ENCODE measurements at places on chromosomes 11 and 22.
A peak's percentile ranks its signal among the peaks of the same experiment; 100 is the strongest.

GRCh38 chr11:32079553-32079952, 11.3 kb upstream of the RCN1 start:
- DNase-seq, result no peak

- peak; percentile 79 for DNase-seq
These were observed 11.8 kb downstream of the TIGD3 start for GRCh38 chr11:65366340-65366773.

GRCh38 chr11:34632105-34632791, 11.4 kb downstream of the EHF start:
- no peak for DNase-seq

GRCh38 chr22:42360348-42360747, 71.9 kb downstream of the NFAM1 start:
- no peak for DNase-seq

GRCh38 chr11:64092111-64092760, 56.5 kb downstream of the FLRT1 start:
- no peak for DNase-seq

GRCh38 chr22:46561435-46561905, 24.1 kb upstream of the CELSR1 start:
- no peak for DNase-seq

- no peak for DNase-seq
These were observed 12.1 kb upstream of the LRRC32 start for GRCh38 chr11:76682684-76683083.

GRCh38 chr11:31797190-31798056, 13.7 kb downstream of the PAX6 start:
- DNase-seq, result no peak

DNA sequence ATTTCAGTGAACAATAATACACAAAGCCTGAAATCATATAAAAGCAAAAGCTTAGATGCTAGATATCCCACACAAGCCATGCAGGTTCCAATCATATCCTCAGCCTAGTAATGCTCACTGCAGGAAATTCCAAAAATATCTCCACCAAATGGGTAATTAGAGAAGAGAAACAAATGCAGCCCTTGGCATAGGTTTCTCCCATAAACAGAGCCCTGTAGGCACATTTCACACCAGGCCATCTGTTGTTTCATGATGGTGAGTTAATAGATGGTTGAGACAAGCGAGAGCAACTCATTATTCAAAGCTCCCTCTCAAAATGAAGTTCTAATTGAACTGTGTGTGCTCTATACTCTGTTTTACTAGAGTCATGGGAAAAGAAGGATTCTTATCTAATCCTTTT, 154.6 kb upstream of the TRPC6 start:
- no peak for DNase-seq

DNA sequence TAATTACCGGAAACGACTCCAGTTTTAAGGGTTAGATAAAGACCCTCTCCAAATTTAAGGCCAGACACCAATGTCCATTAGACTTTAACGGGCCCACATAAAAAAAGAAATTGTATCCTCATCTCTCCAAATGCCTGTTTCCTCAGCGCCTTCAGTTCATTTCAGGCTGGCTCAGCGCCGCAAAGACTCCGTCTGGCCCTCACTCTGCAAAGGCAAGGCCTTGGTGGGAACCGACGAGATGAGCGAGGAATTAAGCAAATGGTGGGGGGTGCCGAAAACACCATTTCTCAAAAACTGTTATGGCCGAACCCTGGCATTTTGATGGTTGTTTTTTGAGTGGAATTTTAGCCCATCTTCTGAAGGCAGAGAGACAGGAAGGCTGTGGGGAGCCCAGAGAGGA, 15.7 kb downstream of the MN1 start:
- no peak for DNase-seq

- DNase-seq, result no peak
These were observed 22.7 kb downstream of the KCNQ1OT1 start for GRCh38 chr11:2677127-2677526.

DNA sequence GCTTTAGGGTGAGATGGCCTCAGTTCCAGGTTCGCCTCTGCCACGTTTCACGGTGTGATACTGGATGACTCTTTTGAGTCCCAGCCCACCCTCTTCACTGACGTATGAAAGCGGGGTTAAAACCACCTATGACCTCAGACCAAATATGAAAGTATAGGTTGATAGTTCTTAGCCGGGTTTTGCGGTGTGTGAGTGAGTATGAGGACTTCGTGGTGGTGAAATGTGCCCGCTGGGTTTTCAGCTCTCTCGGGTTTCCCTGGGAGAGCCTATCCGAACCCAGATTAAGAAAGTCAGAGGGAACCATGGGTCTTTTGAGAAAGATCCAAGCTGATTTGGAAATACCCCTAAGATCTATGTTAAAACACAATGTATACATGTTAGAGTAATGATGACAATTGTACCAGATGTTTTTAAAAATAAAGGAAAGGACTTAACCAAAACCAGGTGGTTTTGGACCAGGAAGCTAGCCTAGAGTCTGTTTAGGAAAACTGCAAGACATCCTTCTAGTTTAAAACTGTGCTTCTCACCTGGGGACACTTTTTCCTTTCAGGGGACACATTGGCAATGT, 25.8 kb upstream of the ST3GAL4 start:
- no peak for DNase-seq

DNA sequence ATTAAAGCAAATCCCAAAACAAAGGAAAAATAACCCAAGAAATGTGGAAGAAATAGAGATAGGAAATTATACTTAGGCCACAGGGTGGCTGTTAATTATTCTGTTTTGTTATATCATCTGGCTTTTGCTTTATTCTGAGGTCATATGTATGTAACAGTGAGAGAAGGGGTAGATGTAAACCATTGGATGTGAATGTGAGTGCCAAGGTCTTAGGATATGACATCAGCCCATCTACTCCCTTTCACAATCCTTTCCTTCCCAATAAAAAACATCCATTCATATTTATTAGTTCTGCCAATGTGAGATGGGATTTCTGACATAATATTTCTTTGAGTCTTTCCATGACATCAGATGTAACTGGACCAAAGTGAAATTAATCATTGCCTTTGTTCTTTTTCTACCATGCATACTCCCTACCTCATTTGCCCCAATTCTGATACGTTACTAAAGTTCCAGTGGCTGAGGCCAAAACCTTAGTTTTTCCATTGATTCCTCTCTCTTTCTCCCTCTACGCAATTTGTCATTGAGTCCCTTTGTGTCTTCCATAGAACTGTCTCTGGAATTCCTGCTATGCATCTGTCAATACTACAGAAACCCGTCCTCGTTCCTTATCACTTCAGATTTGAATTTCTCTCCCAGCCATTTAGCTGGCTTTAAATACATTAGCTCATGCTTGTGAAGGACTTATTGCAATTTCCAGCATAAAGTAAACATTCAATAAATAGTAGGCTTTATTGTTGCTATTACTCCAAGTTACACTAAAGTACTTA, 170.3 kb downstream of the ARHGAP42 start:
- no peak for DNase-seq

- DNase-seq, result no peak
These were observed 77.9 kb upstream of the WNT11 start for GRCh38 chr11:76284161-76284560.

DNA sequence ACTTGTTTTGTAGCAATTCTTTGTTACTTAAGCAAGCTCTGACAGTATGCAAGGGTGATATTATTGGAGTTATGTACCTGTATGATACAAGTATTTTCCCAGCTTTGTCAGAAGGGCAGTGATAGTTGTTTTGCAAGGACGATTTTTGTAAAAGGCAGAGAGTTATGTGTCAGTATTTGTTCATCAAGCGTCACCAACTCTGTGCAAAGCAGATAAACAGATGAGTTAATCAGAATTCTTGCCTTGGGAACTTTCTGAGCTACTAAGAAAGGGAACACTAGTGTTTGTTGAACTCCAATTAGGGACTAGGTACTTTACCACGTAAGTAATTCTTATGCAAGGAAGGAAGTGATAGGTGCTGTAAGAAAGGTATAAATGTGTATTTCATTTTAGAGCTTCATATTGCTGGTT, 1.4 kb downstream of the USP47 start:
- DNase-seq, result peak; percentile 73

- no peak for DNase-seq
These were observed 163.3 kb downstream of the CASP12 start for GRCh38 chr11:104734998-104735397.

DNA sequence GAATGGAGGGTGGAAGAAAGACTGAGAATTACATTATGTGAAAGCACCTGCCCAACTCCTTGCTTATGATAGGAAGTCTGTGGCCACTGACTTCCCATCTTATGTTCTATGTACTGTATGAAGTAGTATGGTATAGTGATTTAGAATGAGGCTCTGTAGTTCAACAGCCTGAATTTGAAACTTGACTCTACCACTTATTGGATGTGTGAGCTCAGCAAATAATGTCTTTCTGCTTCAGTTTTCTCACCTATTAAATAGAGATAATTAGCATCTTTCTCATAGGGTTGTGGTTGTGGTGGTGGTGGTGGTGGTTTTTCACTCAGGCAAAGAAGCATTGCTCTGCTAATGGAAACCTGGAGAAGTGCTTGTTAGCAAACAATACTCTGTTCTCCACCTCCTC, 121.6 kb downstream of the PAX6 start:
- no peak for DNase-seq

DNA sequence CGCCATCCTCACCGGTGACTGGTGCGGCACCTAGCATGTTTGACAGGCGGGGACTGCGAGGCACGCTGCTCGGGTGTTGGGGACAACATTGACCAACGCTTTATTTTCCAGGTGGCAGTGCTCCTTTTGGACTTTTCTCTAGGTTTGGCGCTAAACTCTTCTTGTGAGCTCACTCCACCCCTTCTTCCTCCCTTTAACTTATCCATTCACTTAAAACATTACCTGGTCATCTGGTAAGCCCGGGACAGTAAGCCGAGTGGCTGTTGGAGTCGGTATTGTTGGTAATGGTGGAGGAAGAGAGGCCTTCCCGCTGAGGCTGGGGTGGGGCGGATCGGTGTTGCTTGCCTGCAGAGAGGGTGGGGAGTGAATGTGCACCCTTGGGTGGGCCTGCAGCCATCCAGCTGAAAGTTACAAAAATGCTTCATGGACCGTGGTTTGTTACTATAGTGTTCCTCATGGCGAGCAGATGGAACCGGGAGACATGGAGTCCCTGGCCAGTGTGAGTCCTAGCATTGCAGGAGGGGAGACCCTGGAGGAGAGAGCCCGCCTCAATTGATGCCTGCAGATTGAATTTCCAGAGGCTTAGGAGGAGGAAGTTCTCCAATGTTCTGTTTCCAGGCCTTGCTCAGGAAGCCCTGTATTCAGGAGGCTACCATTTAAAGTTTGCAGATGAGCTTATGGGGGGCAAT, 1.1 kb downstream of the NEAT1 start:
- peak; percentile 37 for DNase-seq

- DNase-seq, result no peak
These were observed 24.8 kb downstream of the PPP6R2 start for GRCh38 chr22:50367778-50368500.

DNA sequence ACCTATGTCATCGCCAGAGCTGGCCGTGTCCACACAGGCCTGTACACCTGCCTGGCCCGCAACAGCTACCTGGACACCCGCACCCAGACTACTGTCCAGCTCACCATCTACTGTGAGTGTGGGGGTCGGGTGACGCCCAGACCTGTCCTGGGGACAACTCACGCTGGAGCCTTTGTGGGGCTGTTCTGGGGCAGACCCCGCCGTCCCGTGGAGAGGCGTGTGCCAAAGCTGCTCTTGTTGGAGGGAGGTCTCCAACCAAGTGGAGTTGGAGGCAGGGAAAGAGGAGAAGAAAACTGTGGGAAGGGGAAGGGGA, 4.3 kb downstream of the VSIG10L2 start:
- DNase-seq, result no peak

- no peak for DNase-seq
These were observed 70.6 kb downstream of the PDHX start for GRCh38 chr11:34986883-34987520.

DNA sequence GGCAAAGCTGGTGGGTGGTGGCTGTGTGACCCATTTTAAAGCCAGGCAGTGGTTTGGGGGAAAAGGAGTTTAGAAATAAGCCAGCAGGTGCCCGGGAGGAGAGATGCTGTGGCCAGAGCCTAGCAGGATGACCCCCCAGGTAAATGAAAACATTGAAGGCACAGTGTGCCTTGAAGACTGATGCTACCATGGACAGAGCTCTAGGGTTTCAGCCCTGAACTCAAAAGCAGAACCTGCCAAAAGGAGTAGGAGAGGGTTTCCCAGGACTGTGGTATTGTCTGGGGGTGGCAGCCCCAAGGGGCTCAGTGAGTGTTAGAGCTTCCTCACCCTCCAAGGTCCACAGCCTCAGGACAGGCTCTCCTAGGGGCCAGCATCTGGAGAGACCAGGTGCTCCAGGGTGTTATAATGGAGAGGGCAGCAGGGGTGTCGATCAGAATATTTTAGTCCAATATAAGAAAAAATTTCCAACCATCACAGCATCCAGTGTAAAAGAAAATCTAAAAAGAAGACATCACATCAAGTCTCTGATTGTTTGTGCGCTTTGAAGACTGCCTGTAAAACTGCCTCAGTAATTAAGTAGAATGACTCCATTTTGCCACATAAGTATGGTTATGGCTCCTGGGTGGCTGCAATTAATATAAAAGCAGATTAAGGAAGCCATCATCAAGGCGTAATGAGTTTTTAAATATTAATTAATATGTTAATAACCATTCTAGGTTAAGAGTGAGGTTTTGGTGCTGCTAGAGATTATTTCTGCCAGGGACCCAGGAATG, 88.6 kb upstream of the LMO1 start:
- no peak for DNase-seq

DNA sequence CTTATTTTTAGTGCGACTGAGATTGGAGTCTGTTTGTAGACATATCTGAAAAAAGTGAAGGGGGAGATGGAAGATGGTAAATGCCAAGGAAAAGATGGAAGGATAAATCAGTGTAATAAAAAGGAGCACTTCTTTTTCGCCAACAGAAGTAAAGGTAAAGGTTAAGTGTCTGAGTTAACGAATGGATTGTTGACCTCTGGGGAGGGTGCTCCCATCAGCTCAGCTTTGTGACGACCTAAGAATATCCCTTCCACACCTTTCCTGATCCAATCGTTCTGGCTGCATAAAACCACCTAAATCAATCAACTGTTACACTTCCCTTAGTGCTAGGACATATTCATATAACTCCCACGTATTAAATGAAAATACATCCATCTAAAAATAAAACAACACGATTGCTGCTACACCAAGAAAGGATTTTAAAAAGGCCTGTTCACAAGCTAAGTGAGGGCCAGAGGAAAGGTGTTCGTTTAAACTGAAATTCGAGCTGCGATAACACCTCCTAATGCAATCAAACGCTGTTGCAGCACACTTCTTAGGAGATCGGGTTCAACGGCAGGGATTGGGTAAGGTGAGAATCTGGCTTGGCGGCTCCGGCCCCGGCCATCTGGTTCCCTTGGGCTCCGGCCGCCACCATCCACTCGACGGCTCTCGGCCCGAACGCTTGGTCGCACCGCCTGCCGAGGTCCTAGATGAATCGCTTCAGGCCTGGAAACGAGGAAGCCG, 658 bp downstream of the C11orf71 start:
- DNase-seq, result no peak

GRCh38 chr11:55357560-55358184, 10.1 kb upstream of the OR4A15 start:
- DNase-seq, result no peak

- peak; percentile 64 for DNase-seq
These were observed 12.2 kb upstream of the RHOD start for GRCh38 chr11:67044496-67044895.

All from astrocyte of the spinal cord (primary cell).